NCI-H1930 (cell line): ENCODE measurements at places on chromosomes 12 and 14.

- DNase-seq, result no peak
Measured at GRCh38 chr14:62673014-62673755, 372.1 kb downstream of the KCNH5 start.

DNA sequence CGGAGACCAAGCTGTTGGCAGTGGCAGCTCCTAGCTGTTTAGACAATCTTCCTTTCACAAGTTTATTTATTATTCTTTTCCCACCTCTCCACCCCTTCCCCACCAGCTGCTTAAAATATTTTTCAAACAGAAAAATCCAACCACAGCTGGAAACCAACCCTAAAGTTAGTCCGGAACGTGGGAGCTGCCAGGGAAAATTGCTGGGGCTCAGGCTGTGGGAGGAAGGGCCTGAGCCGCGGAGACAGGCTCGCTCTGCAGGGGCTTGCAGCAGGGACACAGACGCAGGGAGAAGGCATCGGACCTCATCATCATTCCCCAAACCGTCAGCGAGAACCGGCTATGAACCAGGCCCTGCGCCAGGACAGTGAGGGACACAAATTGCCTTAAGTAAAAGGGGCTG is 16.1 kb upstream of the TMEM106C start:
- no peak for DNase-seq

- no peak for DNase-seq
Measured at GRCh38 chr12:48545833-48546469, 20.5 kb downstream of the OR8S1 start.

- DNase-seq, result no peak
Measured at GRCh38 chr12:67367843-67368242, 98.7 kb downstream of the CAND1 start.

DNA sequence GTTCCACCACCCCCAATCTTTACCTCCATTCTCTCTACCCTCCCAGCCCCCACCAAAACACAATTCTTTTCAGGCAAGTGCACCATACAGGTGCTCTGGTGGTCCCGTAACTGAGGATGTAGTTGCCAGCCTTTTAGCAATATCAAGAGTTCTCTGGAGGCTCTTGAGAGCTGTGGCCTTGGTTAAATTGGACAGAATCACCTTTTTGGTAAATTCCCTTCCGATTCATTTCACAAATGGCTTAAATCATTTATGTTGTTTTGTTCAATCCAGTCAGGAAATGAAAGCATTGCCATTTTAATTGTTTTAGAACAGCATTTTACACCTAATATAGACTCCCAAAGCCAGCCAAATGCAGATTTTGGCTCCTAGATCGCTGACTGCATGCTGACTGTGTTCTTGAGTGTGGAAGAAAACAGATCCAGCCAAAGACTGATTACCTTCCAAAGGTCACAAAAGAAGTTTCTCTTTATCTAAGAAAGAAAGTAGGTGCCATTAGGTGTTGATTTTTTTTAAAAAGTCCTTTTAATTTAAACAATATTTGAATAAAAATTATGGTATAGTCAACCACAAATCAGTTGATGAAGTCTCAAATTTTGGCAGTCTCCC is 25.6 kb downstream of the CRADD start:
- DNase-seq, result no peak

- no peak for DNase-seq
Measured at GRCh38 chr12:42208574-42208973, 29.5 kb downstream of the YAF2 start.

DNA sequence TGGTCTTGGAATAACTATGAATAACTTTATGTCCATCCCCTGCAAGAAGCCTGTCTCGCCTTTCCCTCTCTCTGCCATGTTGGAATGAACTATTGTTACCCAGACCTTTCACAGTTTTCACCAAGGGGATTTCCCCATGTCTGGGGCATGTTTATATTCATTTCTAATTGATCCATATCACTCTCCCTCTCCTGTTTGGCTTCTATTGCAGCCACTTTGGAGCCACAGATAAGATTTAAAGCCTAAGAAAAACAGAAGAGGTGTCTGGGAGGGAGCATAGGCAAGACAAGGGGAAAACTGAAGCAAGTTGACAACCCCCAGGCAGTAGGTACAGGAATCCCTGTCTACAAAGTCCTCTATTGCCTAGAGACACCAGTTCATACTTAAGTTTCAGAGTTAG is 41.0 kb upstream of the FOXJ2 start:
- no peak for DNase-seq

GRCh38 chr14:89736881-89737280 is 217.6 kb downstream of the EFCAB11 start:
- DNase-seq, result no peak

- no peak for DNase-seq
Measured at GRCh38 chr14:34985740-34986139, 2.9 kb downstream of the SRP54 start.

GRCh38 chr14:28496364-28496763 is 270.2 kb upstream of the FOXG1 start:
- DNase-seq, result no peak

GRCh38 chr12:100445081-100445481 is 28.6 kb upstream of the NR1H4 start:
- no peak for DNase-seq

DNA sequence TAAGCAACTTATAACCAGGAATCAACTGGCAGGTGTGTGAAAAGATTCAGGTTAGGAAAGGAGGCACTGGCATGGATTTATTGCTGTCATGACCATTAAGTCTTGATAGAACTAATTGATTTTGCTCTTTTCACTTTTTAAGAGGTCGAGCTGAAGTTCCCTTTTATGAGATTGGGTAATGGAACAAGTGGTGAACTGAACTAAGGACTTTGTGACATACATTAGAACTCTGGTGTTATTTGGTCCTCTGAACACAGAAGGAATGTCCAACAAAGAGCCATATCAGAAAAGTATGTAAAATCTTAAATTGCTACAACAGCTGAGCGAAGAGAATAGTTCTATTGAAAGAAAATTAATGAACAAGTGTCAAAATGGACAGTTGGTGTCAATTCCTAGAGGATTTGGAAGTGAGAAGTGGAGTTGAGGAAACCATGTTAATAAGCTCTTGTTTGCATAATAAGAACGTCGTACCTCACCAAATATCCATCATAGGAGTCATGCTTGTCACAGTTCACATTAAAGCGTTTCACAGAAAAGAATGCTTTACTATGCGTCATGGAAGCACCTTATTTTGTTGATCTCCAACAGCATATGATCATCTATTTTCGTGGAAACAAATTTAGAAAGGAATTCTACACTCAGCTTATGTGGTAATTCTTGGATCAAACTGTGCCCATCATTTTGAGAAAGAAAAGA is 8.4 kb upstream of the MYF6 start:
- DNase-seq, result no peak

DNA sequence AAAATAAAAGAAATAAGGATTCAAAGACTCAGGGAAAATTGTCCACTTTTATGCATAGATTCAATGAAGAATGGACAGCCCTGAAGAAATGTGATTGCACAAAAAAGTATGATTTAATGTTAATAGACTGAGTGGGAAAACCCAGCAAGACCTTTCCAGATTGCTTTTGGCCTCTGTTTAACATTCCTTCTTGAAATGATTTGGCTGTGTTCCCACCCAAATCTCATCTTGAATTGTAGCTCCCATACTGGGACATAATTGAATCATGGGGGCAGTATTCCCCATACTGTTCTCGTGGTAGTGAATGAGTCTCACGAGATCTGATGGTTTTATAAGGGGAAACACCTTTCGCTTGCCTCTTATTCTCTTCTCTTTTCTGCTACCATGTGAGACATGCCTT is 1316.9 kb upstream of the SEL1L start:
- DNase-seq, result no peak

DNA sequence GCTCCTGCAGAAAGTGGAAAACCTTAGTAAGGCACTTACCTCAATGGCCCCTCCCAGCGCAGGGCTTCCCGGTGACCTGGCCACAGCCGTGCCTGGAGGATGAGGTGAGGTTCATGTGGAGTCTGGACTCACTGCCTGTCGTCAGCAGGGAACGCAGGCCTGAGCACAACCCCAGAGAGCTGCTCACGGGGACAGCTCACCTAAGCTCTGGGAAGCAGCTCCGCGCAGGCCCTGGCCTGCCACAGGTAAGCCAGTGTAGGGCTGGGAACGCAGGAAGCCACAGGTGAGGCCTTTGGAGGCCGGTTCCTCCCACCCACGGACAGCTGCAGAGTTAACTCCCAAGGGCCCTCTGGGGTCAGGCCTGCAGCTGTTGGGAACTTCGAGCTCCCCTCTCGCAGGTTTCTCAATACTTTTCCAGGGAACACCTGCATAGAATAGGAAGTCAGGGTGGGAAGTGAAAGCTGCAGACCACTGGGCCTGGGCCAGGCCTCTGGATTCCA is 32.7 kb downstream of the ANAPC7 start:
- DNase-seq, result no peak

DNA sequence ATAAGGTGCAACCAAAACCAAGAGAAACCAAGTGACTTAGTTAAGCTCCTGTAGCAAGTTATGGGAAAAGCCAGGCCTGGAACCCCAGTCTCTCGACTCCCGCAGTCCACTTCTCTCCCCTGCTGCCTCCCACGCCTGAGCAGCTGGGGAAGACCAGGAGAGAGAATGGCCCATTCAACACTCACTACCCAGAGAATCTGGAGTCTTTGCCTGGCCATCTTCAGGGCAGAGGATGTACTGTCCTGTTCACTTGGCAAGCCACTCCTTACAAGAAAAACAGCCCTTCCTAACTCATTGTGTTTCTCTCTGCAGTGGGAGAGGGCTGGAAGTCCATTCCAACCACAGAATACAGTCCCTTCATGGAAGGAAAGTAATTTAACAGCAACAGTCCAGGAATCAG is 1.8 kb downstream of the PITPNM2 start:
- no peak for DNase-seq

- no peak for DNase-seq
Measured at GRCh38 chr12:95473231-95473883, 595 bp upstream of the METAP2 start.

- DNase-seq, result no peak
Measured at GRCh38 chr12:54935235-54935951, 49.2 kb downstream of the TESPA1 start.

DNA sequence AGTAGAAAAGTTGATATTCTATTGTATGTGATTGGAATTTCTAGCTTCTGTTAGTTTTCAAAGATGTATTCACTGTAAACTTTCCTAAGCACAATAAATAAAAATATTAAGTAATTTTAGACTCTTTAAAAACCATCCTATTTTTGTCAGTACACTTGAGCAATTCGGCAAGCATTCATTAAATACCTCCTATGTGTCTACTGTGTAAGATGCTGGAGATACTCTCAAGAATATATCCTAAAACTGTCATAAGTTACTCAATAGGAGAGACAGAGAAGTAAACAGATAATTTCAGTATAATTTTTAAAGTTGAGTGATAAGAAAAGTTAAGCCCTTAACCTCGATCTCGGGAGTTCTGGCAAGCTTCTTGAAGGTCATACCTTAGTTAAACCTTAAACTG is 46.1 kb downstream of the FANCM start:
- DNase-seq, result no peak

DNA sequence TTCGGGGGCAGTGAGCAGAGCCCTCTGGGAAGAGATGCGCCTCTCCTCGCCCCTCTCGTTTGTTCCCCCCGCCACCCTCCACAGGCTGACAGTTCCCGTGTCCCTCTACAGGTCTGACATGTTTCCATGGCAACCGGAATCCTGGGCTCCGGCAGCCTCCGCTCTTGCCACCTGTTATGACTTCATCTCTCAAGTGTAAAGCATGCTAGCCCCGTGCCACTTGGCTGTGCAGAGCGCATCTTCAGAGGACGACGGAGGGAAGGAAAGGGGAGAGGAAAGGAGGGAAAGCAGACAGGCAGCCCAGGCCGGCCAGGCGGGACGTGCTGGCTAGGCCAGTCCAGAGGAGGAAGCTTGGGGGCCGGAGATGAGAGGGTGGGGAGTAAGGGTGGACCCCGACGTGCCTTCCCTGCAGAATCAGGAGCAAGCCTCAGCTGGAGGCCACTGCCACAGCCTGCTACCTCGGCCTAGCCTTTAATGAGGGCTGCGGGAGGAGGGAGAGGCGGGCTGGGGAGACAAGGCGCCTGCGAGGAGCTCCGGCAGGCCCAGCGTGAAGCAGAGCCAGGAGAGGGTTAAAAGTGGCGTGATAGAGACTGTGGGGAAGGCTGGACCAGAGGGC is 214.3 kb downstream of the DPF3 start:
- no peak for DNase-seq

- DNase-seq, result no peak
Measured at GRCh38 chr12:6923851-6924250, 3.9 kb upstream of the ATN1 start.

DNA sequence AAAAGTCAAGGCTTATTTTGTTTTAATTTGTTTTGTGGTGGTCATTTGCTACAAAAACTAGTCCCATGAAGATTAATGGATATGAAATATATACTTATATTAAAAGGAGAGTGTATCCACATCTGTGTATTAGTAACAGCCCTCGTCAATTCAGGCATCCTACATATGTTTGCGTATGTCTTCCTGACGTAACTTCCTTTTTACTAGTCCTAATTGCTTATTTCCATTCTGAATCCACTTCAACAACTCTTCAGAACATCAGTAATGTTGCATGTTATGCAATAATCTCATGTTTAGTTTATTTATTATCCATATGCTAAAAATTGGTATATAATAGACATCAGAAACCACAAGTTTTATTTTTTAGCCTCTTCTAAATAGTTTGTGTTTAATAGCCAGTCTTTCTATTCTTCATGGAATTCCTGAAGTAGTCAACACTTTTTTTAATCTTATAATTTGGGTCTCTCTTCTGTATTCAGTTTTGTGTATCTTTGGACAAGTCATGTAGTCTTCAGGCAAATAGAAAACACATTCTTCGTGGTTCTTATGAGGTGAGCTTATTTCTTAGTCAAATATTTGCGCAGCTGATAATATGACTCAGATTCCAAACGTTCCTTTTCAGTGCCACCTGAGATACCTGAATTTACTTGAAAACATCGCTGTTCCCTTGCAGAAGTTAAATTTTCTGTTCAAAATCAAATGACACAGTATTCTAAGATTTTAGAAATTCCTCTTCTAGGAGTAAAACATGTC is 268.6 kb downstream of the CCDC59 start:
- DNase-seq, result no peak

GRCh38 chr14:99731547-99732435 is 47.7 kb downstream of the CYP46A1 start:
- no peak for DNase-seq

DNA sequence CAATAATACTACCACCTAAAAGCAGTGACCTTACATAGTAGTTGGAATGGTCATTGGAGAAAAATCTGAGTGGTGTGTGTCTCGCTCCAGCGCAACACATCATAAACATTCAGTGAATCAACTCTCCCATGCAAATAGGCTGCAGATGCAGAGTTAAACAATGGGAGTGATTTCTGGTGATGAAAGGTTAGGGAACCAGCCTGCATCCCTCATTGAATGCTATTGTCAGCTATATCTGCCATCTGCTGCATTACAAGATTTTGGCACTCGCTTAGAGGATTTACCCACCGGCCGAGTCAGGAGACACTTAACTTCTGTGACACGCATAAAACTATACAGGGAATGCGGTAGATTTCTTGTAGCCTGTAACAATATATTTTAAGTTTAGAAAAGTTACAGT is 900.9 kb downstream of the FLRT2 start:
- no peak for DNase-seq

GRCh38 chr12:48601013-48601756 is 31.3 kb upstream of the LALBA start:
- DNase-seq, result no peak

- DNase-seq, result no peak
Measured at GRCh38 chr12:5371631-5372030, 60.3 kb upstream of the NTF3 start.
